ENCODE measurements at places on chromosomes 3 and 15. TPM values are rescaled to one million over a fixed set of nuclear protein-coding genes. Genes with fewer than 3 reads are reported as not detected.

The ZNF620 gene
- 12.4 TPM for total RNA-seq

The DAZL gene
- not detected for total RNA-seq

GRCh38 chr15:56351353-56351752 is 13.9 kb upstream of the TEX9 start:
- DNase-seq, result no peak

GRCh38 chr3:56860939-56861338 is 59.2 kb upstream of the ARHGEF3 start:
- no peak for DNase-seq

DNA sequence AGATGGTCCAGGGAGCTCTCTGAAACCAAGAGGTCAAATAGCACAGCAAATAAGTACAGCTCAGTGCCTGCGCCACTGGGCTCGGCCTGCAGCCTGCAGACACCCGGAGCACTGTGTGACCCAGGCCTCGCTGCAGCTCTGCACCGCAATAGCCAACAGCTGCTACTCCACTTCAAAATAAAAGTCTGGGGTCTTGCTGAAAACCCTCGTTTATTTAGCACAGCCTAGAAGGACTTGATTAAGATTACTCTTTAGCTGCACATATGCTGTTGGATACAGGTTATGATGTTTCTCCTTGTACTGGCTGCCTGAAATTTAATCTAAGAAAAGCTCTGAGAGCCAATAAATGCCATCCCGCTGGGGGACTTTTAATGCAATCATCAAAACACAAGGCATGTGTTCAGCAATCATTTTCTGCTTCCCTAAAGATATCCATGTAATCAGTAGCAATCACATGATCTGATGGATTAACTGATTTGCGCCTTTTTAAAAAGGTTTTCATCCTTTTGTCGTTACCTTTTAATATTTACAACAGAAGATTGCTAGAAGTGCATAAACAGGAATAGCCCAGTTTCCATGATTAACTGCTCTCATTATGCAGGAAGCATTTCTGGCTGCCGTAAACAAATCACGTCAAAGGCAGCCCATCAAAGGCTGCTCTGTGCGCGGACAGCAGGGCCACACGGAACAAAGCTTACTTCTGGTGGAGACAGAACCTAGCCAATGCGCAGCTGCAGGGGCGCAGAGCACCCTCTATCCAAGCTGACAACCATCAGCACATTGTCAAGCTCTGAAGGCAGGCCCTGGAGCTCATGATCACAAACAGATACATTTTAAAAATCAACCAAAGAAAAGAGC is 58.8 kb downstream of the CLASP2 start:
- peak; percentile 46 for DNase-seq

Data from uterus (tissue), 4 donors.